Activated CD8-positive, alpha-beta T cell treated with anti-CD3 and anti-CD28 coated beads, Interleukin-2, amount 10 ng/mL, durations not matched to agents 7 days and 5 days (primary cell): ENCODE measurements at places on chromosomes 12 and 14. TPM values are rescaled to one million over a fixed set of nuclear protein-coding genes. Genes with fewer than 3 reads are reported as not detected.

The NUBPL gene
- total RNA-seq: 8.6 TPM

The CSRP2 gene
- not detected for total RNA-seq

The CLEC9A gene
- total RNA-seq: not detected

The TMTC1 gene
- not detected for total RNA-seq

The KRT71 gene
- total RNA-seq: not detected

The HOXC11 gene
- total RNA-seq: not detected

The KRT2 gene
- total RNA-seq: not detected

The OR6C2 gene
- not detected for total RNA-seq

The GLTP gene
- 19.9 TPM for total RNA-seq

The P2RX2 gene
- not detected for total RNA-seq

The TROAP gene
- total RNA-seq: 111 TPM

The SYNE3 gene
- 91.5 TPM for total RNA-seq

The PLEKHH1 gene
- total RNA-seq: 0.42 TPM

The KRT82 gene
- not detected for total RNA-seq

The CCDC38 gene
- total RNA-seq: not detected

The EP400 gene
- 58.0 TPM for total RNA-seq

The PIP4P1 gene
- total RNA-seq: 31.6 TPM

The FAM222A gene
- 1.6 TPM for total RNA-seq

The CABP1 gene
- total RNA-seq: 0.34 TPM

The TMEM229B gene
- total RNA-seq: 10.0 TPM

The C14orf132 gene
- total RNA-seq: 0.42 TPM

The BATF gene
- 41.6 TPM for total RNA-seq

The RERG gene
- total RNA-seq: not detected

The SLC25A47 gene
- total RNA-seq: not detected

The CAPZA3 gene
- total RNA-seq: not detected

The SMIM41 gene
- total RNA-seq: not detected

The TAS2R46 gene
- 1.5 TPM for total RNA-seq

The PAPLN gene
- total RNA-seq: 0.29 TPM

The WNT1 gene
- total RNA-seq: 1.1 TPM

The CCDC196 gene
- total RNA-seq: not detected

The MMP14 gene
- total RNA-seq: 2.4 TPM

The MYRFL gene
- not detected for total RNA-seq

The SLC6A12 gene
- total RNA-seq: not detected

The KMT2D gene
- 113 TPM for total RNA-seq

The TMCC3 gene
- 0.18 TPM for total RNA-seq

The KRT3 gene
- total RNA-seq: not detected

The CCDC197 gene
- not detected for total RNA-seq

The SYNDIG1L gene
- total RNA-seq: not detected

The TMEM253 gene
- not detected for total RNA-seq

The CHURC1 gene
- total RNA-seq: 72.2 TPM

The DTX1 gene
- not detected for total RNA-seq

The TRIM9 gene
- 0.63 TPM for total RNA-seq

The ACSM4 gene
- not detected for total RNA-seq

The KRT85 gene
- total RNA-seq: not detected

The KTN1 gene
- total RNA-seq: 91.0 TPM

The NANOG gene
- not detected for total RNA-seq

The GPR68 gene
- 45.3 TPM for total RNA-seq

The PLD4 gene
- not detected for total RNA-seq

The RPGRIP1 gene
- total RNA-seq: not detected

The RNF212B gene
- total RNA-seq: not detected

The CD27 gene
- total RNA-seq: 131 TPM

The OR4N2 gene
- total RNA-seq: not detected
